ENCODE measurements at places on chromosomes 5 and 9.

DNA sequence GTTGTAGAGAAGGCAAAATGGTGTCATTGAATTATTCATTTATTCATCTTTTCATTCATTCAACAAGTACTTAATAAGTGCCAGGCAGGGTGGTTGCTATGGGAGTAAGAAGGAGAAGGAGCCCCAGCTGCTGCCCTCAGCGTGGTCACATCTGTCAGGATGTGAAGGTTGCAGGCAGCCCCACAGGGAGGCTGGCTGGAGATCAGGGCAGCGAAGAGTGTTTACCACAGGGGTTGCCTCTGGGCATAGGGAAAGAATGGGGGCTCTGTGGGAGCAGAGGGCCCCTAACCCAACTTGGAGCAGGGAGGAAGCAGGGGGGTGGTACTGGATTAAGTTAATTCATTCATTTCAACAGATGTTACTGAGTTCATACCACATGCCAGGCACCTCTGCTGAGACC lies 6.0 kb downstream of the PCDH12 start:
- no peak for DNase-seq

DNA sequence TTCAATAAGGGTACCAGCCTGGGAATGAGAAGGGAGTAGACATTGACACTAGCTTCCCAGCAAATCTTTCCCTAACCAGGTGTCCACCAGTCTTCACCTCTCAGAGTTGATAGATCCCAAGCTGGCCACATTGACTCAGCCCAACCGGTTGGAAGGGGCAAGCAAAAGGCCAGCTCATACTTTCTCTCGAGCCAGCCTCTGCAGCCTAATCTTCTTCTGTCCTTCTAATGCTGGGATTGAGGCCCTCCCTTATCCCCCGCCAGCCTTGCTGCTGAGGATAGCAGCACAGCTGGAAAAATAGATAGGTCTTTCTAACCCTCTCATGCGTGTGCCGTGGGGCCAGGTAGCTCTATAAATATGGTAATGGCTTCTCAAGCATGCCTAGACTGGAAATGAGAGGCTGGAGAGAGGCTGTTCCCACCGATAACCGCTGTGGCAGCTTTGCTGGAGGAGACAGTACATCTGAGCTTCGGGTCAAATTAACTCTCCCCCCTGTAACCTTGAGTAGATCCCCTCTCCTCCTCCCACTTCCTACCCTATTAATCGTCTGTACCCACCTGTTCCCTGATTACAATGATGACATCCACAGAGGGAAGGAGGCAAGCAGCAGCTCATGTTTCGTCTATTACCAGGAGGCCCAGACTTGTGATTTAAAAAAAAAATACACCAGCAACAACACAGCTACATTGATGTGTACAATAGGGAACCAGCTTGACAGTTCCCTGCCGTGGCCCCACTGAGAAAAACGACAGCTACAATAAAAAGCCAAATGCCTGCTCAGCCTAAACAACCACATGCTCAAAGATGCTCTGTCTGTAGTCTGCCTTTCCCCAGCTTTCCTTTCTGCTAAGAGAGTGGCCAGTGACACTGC lies 219.9 kb upstream of the BRINP1 start:
- DNase-seq = no peak

- no peak for DNase-seq
Measured at GRCh38 chr5:14406554-14406849, 175.1 kb upstream of the OTULINL start.

DNA sequence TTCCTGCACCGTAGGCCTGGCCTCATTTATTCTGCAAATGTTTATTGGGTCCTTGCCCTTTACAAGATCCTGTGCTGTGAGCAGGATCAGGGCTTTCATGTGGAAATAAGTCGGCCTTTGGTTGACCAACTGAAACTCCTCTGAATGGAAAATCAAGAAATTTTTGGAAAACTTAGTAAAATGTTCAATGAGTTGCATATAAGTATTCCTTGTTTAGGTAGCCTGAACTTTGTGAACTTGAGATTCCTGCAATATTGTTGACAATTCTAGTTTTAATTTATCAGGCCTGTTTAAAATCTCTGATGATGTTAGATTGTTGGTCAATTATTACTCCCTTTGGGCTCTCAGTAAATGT lies 1.1 kb downstream of the MAML1 start:
- peak; percentile 45 for DNase-seq

- no peak for DNase-seq
Measured at GRCh38 chr5:157214861-157215513, 34.3 kb downstream of the ITK start.

GRCh38 chr5:98307811-98308210 lies 465.7 kb upstream of the RGMB start:
- no peak for DNase-seq

- peak; percentile 40 for DNase-seq
Measured at GRCh38 chr9:96071076-96071814, 195.8 kb downstream of the ERCC6L2 start.

DNA sequence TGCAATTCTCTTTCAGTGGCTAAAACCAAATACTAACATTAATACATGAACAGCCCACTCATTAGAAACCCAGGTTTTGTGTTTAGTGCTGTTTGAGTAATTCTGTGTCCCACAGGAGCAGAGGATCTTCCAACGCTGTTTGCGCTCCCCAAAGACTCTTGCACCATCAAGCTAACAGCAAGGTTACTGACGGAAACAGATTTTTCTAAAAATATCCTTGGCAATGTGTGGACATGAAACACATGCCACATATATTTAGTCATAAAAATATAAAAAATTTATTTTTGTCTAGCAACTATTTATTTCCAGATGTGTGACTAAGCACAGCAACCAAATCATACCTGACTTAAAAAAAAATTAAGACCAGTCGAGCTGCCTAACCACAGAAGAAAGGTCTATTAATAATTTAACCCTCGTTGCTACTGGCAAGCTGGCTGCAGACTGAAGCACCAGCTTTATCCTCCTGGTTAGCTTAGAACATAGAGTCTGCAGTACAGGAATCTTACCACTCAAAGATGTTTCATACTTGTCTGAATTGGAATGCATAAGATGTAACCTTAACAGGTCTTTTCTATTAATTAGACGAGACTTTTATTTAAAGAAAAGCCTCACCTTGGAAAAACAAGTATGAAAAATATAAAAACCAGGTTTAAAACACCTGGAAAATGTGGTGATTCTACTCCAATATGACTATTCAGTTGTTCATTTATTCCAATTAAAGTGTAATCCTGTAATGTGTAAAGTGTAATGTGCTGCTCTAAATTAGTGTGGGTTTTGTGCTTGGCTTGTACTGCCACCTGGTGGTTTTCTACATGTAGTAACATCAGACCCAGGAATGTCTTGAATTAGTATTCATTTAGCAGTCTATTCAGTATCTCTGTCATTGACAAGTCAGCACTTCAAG lies 272.5 kb downstream of the EPB41L4A start:
- DNase-seq = peak; percentile 88

GRCh38 chr5:138148811-138149210 lies 9.6 kb upstream of the NME5 start:
- DNase-seq = no peak

- peak; percentile 23 for DNase-seq
Measured at GRCh38 chr9:37350486-37351190, 71.9 kb upstream of the GRHPR start.

- DNase-seq = no peak
Measured at GRCh38 chr9:19085295-19085694, 17.4 kb downstream of the HAUS6 start.

DNA sequence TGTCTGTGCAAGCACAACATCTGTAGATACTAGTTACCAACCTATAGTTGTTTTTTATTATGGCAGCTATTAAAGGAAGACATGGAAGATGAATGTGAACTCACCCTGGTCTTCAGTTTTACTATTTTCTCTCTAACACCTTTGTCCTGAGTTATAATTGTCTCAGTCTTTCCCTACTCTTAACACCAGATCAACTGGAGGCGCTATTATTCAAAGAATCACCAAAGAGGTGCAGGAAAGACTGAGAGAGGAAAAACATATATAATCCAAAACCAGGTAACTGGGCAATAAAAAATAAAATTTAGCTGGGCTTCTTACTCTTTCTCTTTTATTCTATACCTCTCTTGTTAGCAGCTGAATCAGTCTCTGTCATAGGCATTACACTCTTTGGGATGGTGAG lies 134.2 kb upstream of the C6 start:
- DNase-seq = no peak

DNA sequence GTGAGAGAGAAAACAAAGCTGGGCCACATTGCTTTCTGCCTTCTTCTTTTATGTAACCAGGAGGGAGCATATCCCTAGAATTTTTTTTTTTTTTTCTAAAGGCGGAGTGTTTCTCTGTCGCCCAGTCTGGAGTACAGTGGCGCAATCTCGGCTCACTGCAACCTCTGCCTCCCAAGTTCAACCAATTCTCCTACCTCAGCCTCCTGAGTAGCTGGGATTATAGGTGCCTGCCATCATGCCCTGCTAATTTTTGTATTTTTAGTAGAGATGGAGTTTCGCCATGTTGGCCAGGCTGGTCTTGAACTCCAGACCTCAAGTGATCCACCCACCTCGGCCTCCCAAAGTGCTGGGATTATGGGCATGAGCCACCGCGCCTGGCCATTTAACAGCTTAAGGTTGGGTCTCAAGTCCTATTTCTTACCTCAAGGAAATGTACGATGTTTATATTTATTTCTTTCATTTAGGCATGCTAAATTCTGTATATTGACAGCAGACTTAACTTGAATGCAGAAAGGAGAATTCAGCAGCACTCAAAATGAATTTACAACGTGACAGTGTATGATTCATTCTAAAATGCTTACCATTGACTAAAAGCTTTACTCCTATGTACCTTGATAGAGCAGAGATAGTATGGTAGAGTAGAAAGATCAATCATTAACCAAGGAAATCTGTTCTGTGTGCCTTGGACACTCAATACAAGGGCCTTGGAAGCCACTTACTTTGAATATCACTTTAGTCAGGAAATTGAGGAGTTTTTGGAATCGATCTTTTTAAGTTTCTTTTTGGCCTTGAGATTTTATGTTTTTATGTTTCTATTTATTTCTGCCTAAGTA lies 100.9 kb downstream of the F2RL2 start:
- DNase-seq = no peak

DNA sequence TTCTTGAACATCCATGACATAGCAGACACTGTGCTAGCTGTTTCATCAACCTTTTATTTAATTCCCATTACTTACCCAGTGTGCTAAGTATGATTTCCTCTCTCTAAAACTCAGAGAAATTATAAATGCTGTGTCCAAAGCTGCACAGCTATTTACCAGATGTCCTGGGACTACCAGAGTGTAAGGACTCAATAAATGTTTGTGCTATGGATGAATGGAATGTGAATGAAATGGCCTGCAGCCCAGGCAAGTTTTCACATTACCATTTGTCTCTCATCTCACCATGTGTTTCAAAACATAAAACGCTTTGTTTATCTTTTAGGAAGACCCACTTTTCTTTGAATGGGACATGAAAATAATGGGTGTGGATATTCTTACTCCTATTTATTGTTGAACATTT lies 96.2 kb downstream of the ARHGEF28 start:
- DNase-seq = peak; percentile 40

DNA sequence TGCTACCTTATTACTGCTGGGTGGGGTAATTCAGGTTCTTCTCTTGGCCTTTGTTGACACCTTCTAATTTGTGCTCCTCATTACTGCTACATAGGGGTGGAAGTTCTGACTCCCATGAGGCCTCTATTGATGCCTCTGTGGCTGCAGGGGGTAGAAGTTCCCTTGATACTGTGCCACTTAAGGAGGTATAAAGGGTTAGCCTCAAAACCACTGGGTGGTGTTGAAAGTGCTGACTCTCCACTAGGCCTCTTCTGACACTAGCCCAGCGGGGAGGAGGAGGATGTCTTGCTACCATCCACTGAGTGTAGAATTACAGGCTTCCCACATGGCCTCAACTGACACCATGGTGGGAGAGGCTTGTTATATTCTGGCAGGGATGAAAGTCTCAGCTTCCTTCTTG lies 36.7 kb upstream of the CCDC112 start:
- no peak for DNase-seq

DNA sequence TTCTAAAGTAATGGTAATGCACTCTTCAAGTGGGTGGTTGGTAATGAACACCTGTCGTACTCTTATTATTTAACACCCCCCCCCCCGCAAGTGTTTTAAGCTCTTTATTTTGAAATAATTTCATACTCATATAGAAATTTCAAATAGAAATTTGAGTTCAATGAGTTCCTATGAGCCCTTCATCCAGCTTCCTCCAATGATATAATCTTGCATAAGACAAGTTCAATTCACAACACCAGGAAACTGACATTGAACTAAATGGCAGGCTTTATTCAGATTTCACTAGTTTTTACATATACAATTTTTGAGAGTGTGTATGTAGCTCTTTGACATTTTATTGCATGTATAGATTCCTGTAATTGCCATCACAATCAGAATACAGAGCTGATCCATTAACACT lies 30.9 kb upstream of the OSMR start:
- DNase-seq = no peak

- DNase-seq = peak; percentile 52
Measured at GRCh38 chr9:116945817-116946216, 258.7 kb downstream of the TRIM32 start.

- DNase-seq = no peak
Measured at GRCh38 chr9:118273048-118273447, 568.8 kb downstream of the TLR4 start.

- DNase-seq = no peak
Measured at GRCh38 chr5:6936031-6936430, 222.8 kb downstream of the TENT4A start.

DNA sequence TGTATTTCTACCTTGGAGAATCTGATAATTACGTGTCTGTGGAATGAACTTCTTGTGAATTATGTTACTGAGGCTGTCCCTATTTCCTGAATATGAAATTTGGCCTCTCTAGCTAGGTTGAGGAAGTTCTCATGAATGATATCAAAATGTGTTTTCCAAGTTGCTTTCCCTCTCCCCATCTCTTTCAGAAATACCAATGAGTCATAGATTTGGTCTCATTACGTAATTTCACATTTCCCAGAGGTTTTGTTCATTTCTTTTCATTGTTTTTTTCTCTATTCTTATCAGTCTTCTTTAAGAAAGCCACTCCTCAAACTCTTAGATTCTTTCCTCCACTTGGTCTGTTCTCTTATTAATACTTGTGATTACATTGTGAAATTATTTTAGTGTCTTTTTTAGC lies 923.8 kb upstream of the CDH9 start:
- no peak for DNase-seq

GRCh38 chr5:1443991-1444360 lies 1.3 kb downstream of the SLC6A3 start:
- no peak for DNase-seq

DNA sequence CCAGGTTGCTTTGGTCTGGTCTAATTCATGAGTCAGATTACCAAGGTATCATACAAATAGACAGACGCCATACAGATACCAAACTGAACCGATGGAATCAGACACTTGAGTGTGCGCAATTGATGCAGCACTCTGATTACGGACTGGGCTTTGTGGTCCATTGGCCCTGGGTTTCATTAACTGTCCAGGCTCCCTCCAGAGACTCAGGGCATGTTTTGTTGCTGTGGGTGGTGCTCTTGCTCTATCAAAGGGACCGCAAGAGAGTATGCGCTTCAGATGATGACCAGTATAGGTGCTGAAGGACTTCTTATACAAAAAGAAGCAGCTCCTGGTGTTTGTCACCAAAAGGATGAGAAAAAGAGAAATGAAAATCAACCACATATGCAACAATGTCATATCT lies 36.9 kb upstream of the ANKRD55 start:
- peak; percentile 14 for DNase-seq

All from pons (tissue), 1 donor.